T-helper 22 cell (primary cell): ENCODE measurements at places on chromosomes 12 and 14.

DNA sequence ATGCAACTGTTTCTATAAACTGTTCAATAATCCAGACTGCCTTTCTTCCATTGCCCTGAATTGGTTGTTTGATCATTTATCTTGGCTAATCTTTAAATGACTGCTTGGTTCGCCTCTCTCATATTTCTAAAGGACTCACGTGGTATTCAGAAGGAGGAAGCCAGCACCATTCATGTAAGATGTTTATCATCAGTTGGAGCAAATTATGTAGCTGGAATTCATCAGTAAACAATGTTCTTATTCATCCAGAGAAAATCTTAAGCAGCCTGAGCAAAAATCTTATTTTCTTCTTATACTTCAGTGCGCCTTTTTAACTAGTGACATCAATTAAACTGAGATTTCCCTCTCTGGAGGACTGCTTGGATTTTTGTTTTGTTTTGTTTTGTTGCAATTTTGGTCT, 538.7 kb upstream of the TMEM132C start:
- no peak for DNase-seq

GRCh38 chr12:57604992-57605810, 577 bp downstream of the DTX3 start:
- no peak for DNase-seq

DNA sequence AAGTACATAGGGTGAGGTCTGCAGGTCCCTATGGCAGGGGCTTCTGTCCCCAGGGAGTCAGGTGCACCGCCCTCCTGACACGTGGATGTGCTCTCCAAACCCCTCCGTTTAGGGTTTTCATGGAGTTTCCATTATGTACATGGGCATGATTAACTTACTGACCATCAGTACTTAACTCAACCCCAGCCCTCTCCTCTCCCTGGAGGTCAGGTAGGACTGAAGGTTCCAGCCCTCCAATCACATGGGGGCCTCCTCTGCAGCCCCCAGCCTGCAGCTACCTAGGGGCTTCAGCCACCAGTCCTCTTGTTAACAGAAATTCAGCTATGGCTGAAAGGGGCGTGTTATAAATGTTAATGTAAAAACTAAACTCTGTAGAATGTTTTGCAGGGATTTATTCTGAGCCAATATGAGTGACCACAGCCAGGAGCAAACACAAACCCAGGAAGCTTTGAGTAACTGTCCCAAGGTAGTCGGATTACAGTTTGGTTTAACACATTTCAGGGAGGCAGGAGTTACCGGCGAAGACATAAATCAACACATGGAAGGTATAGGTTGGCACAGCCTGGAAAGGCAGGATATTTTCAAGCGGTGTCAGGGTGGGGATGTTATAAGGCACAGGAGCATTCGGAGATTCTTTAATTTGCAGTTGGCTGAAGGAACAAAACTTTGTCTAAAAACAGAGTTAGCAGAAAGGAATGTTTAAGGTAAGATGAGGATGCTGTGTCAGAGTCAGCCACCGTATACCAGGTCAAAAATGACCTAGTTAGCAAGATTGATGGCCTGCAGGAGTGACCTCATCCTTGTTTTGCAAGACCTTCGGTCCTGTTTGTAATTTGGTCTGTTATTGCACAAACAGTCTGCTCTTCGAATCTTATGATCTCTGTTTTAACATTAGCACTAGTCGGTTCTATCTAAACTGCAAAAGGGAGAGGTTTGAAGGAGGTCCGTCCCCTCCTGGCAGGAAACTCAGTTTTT, 75.2 kb downstream of the TNFAIP2 start:
- no peak for DNase-seq

GRCh38 chr14:98177551-98177950, 1094.4 kb downstream of the BCL11B start:
- peak; percentile 37 for DNase-seq

DNA sequence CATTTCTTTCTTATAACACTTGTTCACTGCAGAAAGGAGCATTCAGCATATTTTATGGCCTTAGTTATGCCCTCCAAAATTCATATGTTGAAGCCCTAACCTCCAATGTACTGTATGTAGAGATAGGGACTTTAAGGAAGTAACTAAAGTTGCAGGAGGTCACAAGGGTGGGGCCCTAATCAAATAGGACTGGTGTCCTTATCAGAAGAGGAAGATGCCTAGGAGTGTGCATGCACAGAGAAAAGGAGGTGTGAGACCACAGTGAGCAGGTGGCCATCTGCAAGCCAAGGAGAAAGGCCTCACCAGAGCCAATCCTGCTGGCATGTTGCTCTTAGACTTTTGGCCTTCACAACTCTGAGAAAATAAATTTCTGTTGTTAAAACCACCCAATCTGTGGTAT, 12.9 kb upstream of the E2F7 start:
- no peak for DNase-seq

DNA sequence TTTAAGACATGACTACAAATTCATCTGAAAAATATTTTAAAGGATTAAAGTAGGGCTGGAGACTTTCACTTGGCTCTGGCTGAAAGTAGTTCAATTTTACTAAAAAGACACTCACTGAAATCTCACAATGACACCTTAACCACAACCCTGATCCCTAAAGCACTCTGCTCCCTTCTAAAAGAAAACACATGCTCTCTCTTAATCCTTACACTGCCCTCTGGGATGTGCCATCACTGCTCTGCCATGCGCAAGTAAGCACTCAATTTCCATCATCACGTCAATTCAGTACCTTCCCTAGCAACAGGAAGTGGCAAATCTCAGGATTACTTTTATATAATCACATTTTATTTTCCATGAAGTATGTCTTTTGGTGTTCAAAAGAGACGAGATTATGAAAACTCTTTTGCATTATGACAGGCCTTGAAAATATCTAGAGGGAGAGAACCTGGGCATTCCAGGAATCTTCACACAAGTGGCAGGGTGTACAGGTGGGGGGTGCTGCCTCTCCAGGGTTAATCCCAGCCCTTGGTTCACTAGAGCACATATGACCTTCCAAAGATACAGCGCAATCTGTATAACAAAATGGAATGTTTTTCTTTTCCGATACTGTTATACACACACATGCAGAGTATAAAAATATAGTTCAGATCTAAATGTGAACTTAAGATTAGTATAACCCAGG, 7.3 kb downstream of the ATG14 start:
- no peak for DNase-seq

DNA sequence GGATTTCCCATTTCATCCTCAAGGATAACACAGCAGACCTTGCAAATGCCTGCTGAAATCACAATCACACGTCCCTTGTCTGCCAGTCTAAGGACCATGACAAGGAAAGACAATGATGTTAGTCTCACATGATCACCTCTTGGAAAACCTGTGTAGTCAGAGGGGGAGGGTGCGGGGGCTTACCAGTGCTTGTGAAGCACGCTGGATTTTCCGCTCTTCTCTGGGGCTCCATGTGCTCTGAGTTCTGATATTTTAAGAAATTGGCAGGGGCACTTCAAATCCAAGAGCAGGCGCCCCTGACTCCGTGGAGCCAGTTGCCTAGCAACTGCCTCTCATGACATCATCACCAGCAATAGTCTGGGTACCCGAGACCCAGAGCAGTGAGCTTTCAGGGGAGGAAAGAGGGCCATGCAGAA, 200.9 kb upstream of the C14orf180 start:
- DNase-seq: no peak

DNA sequence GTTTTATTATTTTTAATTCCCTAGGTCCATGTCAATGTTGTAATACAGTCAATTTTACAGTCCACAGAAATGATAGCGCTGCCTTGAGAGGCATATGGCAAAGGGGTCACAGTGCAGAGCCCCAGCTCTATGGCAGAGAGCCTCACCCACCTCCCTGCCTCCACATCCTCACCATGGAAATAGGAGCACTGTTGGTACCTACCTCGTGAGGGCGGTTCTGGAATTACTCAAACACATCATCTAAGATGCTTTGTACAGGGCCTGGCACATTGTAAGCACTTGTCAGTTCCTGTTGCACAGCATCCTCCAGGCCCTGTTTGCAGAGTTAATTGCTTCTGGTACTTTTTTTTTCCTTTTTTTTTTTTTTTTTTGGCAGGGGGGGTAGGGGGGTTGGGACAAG, 4.1 kb upstream of the AKAP5 start:
- no peak for DNase-seq

- DNase-seq: no peak
These were observed 17.3 kb upstream of the TMPRSS12 start for GRCh38 chr12:50825372-50825838.

DNA sequence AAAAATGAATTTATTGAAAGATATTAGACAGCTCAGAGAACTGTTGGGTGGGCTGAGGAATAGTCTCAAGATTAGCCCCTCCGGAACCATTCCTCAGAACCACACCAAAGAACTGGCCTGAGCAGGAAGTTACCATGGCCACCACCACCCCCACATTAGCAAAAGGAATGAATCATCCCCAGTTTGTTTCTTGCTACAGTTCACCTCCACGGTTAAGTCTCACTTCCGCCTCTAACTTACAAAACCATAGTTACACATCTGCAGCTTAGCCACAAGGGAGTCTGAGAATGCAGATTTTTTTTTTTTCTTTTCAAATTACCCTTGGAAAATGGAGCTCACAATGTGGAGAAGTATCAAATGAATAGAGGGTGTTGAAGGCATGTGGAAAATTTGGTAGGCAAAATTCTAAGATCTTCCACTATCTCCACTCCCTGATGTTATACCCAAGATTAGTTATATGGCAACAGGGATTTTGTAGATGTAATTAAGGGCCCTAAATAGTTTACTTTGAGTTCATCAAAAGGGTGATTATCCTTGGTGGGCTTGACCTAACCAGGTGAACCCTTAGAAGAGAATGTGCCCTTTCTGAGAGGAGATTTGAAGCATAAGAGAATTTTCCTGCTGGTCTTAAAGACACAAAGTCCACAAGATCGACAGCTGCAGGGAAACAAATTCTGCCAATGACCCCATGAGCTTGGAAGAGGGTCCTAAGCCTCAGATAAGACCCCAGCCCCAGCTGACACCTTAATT, 129.8 kb upstream of the KRR1 start:
- peak; percentile 5 for DNase-seq

DNA sequence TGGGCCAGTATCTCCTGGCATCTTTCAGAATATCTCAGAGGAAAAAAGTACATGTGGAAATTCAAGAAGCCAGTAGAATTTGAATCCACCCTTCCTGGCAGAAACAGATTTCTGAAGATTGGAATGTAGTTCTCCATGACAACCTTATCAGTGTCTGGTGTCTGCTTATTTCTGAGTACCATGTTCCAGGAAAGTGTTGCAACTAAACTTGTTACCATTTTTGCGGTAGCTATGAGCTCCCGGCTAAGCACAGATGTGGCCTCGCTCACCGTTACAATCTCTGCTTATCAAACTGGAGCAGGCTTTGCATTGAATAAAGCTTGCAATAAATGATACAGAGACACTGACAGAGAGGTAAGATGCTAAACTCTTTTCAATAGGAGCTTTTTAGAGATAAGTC, 13.0 kb upstream of the ITPR2 start:
- DNase-seq: no peak

DNA sequence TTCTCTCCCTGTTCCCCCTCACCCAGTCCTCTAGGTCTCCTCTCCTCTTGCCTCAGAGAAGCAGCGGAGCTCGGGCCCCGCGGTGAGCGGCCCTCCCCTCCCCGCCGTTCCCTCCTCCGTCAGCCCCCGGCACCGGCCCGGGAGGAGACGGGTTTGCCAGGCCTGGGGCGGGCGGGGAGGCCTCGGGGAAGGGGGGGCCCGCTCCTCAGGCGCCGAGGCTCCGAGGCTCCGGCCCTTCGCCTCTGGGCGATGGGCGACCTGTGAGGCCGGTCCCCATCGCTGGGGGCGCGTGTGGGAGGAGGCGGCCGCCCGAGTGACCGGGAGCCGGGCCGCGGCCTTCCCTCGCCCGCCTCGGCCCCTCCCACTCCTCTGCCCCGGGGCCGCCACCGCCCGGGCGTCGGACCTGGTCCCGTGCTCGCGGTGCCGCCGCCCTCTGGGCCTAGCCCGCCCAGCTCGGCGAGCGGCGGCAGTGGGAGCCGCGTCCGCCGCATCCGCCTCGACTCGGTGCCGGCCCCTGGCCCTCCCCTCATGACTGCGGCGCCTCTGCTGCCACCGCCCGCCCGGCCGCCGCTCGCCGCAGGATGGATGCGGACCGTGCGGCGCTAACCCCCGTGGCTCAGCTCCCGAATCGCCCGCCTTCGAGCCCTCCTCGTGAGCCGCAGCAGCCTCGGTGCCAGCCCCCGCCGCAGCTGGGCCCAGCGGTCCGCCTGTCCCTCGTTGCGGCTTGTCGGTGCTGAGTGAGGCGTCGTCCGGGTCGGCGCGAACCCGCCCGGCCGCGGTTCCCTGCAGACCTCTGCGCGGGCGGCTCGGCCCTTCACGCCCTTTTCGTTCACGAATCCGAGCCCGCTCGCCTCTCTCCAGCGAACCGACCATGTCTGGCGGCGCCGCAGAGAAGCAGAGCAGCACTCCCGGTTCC, 574 bp downstream of the WNK1 start:
- DNase-seq: peak; percentile 24

- no peak for DNase-seq
These were observed 3.8 kb downstream of the BCDIN3D start for GRCh38 chr12:49838973-49839633.

DNA sequence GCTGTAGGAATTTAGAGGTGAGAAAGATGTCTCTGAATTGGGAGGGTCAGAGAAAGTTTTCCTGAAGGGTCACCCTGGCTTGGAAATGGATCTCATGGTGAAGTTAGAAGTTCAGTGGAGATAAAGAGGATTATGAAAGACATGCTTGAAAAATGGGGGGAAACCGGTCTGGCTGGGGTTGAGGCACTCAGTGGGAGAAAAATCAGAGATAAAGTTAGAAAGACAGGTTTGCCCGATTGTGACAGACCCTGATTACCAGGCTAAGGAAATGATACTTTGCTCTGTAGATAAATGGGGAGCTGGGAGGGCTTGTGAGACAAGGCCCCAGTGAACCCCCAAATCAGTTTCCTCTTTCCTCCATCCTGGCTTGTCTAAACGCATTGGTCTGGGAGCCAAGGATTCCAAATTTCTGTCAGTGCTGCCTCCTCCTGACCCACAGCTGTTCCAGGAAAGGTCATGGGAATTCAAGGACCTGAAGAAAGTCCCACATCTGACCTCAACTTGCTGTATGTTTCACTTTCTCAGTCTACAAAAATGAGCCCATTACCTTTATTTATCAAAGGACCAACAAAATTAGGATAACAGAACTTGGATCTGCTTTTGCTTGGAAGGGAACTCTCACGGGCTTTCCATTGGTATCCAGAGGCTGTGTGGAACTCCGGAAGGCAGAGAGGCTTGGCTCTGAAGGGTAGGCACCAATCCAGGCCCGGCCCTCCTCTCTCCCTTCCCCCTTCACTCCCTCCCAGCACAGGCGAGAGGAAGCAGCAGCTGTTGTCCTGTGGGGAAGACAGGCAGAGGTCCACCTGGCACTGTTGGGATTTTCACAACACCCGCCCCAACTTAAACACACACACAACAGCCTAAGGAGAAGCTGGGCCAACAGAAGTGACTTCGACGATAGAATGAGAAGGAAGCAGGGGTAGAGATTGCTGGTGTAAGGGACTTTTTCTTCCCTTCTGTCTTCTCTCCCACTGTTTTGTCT, 3.4 kb upstream of the RNASE7 start:
- DNase-seq: no peak

- no peak for DNase-seq
These were observed 20.9 kb downstream of the FBXW8 start for GRCh38 chr12:116931665-116932064.
